HS-5 (cell line): ENCODE measurements at places on chromosomes 1 and 21.

DNA sequence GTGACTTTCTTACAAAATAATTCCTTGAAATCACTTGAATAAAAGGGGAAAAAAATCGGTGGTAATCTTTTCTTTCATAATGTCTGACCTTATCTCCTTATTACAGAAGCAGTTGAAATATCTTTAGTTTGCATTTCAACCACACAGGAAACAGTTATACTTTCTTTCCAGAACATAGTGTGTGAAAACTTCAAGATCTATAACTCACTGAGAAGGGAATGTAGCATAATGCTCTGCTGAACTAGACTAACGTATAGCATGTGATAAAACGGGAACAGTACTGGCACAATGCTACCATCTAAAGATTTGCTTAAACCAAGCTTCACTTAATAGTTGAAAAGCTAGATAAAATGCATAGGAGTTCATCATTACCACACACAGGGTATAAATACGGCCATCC lies 45.0 kb downstream of the VAV3 start:
- no peak for DNase-seq

DNA sequence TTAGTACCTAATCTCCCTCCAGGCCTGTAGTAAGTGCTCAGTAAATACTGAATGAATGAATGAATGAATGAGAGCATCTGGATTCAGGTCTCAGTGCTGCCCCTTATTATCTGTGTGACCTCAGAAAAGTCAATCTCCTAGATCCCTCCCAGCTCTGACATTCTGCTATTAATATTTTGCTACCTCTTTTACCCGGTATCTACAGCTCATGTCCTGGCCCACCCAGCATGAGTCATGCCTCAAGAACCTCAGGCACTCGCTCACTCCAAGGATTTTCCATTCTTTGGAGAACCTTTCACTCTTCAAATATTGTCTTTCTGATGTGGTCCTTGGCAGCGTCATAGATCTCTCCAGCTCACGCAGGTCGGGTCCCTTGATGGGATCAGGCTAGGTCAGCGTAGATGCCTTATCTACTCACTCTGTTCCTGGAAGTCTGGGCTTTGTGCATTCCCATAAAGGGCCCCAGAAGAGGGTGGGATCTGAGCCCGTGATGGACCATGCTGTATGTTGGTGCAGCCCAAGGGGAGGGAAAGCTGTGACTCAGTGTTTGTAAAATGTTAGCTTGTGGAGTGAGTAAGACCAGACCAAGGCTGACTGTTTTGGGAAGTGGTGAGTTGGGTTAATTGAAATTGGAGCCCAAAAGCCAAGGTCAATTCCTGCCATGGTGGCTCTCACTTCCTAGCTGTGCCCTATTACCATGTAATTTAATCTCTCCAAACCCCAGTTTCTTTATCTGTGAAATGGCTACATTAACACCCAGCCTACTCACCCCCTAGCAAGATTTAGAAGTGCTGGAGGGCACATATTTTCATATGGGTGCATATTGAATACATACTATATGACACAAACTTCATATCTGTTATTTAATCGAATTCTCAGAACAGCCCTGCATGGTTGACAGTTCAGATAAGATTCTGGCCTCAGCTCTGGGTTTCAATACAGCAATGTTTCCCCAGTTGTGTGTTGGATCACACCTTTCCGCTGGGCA lies 214.1 kb upstream of the USP24 start:
- DNase-seq = peak; percentile 100

- DNase-seq = no peak
Observed at GRCh38 chr1:36446271-36446670, 4.0 kb downstream of the OSCP1 start.

GRCh38 chr1:39173119-39173994 lies 31.1 kb upstream of the MACF1 start:
- DNase-seq = no peak

DNA sequence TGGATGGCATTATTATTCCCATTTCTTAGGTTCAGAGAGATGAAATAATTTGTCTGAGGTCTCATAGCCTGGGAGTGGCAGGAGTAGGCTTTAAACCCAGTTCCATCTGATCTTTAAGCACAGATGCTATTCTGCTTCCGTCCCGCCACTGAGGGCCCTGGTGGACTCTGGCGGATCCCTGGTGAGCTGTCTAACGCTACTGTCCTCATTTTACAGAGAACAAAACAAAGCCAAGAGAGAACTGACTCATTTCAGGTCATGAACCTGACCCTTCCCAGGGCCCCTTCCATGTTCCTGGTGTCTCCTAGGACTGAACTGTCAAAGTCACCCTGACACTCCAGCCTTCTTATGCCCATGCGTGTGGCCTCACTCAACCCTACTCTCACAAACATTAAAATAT lies 3.1 kb upstream of the GALE start:
- no peak for DNase-seq

- DNase-seq = no peak
Observed at GRCh38 chr1:245923215-245923614, 583.9 kb downstream of the SMYD3 start.

GRCh38 chr1:112956544-112957132 lies 642 bp upstream of the SLC16A1 start:
- no peak for DNase-seq

GRCh38 chr1:6131561-6131960 lies 48.6 kb downstream of the CHD5 start:
- DNase-seq = no peak

DNA sequence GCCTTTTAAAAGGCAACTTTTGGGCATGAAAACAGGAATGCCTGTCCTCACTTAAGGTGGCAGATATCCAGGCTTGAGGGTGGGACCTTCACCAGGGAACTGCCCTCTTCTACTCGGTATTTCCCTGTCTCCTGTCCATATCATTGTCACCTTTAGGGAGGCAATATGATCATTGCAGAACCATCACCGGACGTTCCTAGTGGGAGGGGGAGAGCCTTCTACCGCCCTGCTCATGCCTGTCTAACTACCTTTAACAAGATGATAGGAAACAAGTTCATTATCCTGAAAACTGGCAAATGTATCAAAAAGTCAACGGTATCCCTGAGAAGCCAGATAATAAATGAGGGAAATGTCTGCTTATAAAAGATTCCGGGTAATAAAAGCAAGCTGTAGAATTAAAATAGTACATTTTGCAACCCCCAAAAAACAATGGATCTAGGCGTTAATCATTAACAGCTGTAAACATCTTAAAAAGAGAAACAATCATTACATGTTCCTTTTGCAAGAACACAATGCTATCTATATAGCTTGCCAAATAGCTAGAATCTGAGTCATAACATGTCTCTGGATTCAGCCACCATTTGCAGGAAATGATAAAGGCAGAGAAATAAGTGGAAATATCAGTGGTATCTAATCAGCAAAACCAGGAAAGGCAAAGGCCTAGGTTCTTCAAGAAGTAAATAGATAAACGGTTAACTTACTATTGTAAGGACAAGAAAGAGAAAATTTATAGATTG lies 852.9 kb upstream of the ADGRL4 start:
- peak; percentile 66 for DNase-seq

DNA sequence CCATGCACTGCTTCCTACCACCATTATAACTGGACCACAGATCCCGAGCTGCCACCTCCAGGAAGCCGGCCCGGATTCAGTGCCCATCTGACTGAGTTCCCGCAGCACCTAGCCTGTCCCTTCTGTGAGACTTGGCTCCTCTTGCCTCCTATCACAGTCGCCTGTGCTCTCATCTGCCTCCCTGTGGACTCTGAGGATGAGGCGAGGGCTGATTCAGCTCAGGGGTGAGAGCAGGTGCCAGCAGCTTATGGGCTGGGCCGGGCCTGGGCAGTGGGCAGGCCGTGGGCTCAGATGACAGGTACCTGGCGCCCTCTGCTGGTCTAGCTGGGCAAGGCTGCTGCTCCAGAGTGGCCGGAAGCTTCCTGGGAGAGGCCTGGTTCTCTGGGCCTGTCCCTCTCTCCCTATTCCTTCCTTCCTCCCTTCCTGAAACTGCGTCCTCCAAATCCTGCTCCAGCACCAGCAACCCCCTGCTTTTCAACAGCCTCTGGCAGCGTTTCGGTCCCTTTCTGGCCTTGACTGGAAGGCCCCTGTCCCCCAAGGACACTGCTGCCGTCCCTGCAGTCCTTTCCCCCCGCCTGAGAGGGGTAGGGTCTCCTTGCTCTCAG lies 17.3 kb upstream of the PCSK9 start:
- peak; percentile 70 for DNase-seq

DNA sequence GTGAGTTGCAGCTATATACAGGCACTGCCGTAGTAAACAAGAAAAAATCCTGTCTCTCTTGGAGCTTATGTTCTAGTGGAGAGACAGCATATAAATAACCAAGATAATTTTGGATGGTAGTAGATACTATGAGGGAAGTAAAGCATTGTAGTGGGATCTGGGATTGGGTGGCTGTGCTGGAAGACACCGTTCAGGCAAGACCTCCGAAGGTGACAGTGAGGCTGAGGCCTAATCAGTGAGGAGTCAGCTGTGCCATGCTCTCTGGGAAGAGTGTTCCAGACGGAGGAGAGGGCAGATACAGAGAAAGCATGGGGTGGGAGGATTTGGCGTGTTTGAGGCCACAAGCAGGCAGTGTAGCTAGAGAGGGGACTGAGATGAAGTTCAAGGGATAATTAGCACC lies 6.0 kb downstream of the TMEM222 start:
- no peak for DNase-seq

DNA sequence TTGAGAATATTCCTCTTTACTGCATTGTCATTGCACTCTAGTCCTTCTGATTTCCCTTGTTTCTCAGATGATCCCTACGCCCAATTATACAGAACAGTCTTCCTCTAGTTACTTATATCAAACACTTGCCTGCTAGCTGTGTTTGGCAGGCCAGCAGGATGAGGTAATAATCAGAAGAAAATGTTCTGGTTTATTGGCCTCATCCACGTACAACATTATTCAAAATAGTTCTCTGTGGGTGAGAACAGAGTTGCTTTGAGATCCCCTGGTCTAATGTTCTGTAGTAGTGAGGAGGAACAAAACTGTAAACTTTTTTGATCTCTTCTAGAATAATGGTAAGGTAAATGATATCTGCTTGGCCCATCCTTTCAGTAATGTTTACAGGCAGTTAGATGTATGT lies 22.3 kb upstream of the C1orf105 start:
- DNase-seq = no peak

DNA sequence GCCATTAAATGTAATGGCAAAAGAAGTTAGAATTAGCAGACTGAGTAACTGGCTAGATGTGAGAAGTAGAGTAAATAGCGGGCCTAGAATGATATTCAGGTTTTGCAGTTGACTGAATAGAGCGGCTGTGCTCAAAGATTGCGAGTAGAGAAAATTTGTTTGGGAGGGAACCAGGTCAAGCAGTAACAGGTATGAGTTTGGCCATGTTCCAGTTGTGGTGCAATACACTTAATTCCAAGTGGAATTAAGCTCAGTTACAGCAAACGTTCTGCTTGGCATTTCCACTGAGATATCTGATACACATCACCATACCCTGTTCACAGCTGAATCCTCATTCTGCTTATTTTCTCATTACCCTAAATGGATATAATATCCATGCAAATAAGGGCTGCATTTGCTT lies 1382.9 kb downstream of the MRPL39 start:
- DNase-seq = no peak

GRCh38 chr1:154609398-154610380 lies 1.7 kb upstream of the ADAR start:
- no peak for DNase-seq

GRCh38 chr1:110136911-110137310 lies 13.4 kb upstream of the SLC6A17 start:
- no peak for DNase-seq

GRCh38 chr1:240854367-240854766 lies 242.4 kb upstream of the GREM2 start:
- DNase-seq = no peak

- DNase-seq = no peak
Observed at GRCh38 chr1:178243119-178243518, 149.2 kb downstream of the RASAL2 start.

GRCh38 chr1:91751275-91751674 lies 134.7 kb downstream of the TGFBR3 start:
- no peak for DNase-seq

GRCh38 chr1:7375329-7375728 lies 395.8 kb upstream of the VAMP3 start:
- no peak for DNase-seq

- no peak for DNase-seq
Observed at GRCh38 chr1:109816975-109817535, 53.3 kb upstream of the EPS8L3 start.

DNA sequence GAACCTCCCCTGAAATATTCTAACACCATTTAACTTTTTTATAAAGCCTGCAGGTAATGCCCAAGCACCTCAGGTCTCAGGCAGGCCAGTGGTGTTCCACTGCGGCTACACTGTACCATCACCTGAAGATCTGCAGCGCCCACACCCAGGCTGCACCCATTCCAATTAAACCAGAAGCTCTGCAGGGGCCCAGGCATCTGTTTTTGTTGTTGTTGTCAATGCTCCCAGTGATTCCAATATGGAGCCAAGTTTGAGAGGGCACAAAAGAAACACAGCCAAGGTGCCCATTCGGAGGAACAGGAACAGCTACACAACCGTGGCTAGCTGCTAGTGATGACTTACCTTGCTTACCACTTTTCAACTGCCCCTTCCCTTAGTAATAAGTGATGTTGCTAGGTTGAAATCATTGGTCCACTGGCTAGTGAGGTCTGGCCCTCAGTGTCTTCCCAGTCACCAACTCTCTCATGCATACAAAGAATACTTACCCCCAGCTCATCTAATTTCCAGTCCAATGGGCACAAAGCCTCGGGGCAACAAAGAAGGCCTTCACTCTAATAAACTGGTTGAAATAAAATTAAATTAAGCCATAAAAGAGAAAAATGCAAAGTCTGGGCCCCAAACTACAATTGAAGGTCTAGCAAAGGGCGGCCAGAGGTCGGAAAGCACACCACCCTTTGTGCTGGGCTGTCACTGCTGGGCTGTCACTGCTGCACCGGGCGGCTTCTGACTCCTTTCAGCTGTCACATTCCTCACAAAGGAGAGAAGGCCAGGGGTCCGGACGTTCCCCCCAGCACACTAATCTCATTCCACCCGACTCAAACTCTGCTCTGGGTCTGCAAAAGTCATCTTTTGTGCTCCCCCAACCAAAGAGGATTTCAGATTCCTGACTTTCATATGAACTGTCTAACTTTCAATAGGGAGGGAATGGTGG lies 34.9 kb downstream of the SIPA1L2 start:
- no peak for DNase-seq

DNA sequence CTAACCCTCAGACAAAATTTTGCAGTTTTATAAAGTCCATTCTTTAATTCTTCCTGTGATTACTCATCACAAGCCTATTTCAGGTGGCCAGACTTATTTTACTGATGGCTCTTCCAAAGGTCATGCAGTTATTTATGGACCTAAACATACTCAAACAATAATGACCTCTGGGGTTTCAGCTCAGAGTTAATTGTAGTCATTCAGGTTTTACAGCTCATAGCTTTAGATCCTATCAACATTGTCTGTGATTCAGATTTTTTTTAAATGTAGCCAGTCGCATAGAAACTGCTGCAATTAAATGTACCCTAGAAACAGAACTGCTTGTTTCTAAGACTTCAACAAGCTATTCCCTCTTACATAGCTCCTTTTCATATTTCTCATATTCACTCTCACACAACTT lies 270.8 kb downstream of the COL11A1 start:
- DNase-seq = no peak

- DNase-seq = no peak
Observed at GRCh38 chr1:160800645-160801408, 4.9 kb downstream of the LY9 start.

GRCh38 chr1:234683861-234684632 lies 74.1 kb upstream of the IRF2BP2 start:
- DNase-seq = peak; percentile 64

GRCh38 chr1:94846308-94846707 lies 26.2 kb downstream of the SLC44A3 start:
- DNase-seq = no peak
